H1 (cell line): ENCODE measurements at places on chromosomes 4 and X. TPM values are rescaled to one million over a fixed set of nuclear protein-coding genes. Genes with fewer than 3 reads are reported as not detected.

Gene NAP1L2
- 15.8 and 17.0 TPM in 2 replicates for total RNA-seq

DNA sequence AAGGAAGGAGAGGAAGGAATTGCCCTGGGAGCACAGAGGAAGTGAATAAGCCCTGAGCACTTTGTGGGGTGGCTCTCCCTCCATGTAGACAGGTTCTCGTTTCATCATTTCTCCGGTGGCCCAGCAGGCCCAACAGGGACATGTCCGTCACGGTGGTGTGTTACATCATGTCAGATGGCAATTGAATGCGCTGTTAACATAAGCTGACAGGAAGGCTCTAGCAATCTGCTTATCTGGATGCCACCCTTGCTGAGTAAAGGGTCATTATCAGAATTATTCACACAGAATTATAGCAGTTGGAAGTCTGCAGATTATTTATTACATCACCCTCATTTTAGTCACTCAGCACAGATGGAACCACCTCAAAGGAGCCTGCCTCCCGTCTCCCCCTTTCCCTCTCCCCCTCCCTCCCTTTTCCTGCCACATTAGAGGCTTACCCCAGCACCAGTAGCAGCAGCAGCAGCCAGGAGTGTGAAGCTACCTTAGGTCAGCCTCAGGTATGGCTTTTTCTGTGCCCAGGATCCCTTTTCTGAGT lies 124.3 kb upstream of the TRIM2 start:
- DNase-seq, result no peak

DNA sequence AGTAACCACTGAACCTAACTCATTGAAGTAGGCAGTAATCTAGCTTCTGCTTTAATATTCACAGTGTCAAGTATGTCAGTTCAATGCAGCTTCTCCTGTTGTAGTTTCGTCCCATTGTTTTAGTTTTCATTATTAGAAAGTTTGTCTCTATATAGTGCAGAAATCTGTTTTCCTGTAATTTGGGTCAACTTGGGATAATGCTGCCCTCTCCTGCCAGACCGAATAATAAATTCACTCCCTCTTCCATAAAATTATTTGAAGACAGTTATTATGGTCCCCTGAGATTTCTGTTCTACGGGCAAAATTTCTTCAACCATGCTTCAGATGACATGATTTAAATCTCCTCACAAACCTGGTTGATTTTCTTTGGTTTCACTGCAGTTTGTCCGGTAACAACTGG lies 4.6 kb upstream of the LUZP4 start:
- no peak for DNase-seq

DNA sequence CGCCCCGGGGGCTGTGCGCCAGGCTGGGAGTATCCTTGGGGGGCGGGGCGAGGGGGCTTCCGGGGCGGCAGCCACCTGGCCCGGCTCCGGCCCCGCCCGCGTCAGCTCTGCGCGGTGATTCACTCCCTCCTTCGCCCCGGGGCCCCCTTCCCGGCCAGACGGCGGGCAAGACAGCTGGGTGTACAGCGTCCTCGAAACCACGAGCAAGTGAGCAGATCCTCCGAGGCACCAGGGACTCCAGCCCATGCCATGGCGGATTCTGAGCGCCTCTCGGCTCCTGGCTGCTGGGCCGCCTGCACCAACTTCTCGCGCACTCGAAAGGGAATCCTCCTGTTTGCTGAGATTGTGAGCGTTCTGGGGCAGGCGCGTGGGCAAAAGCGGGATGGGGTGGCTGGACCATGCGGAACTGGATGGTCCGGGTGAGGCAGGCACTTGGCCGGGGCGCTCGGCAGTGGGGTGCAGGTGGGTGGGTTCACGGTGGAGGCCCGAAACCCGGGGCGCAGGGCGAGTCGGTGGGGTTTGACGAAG lies at the start of gene PLP2:
Gene PLP2 (plus strand): TSS at position 147 of the 528 bp plus-strand sequence. CDS start 103 bp downstream, at position 250.
- no peak for DNase-seq

Gene RPA4
- 0.24 and 0.34 TPM in 2 replicates for total RNA-seq

Gene TMPRSS11D
- total RNA-seq, result not detected in 2 replicates

Gene USP27X
- 4.7 and 5.7 TPM in 2 replicates for total RNA-seq

DNA sequence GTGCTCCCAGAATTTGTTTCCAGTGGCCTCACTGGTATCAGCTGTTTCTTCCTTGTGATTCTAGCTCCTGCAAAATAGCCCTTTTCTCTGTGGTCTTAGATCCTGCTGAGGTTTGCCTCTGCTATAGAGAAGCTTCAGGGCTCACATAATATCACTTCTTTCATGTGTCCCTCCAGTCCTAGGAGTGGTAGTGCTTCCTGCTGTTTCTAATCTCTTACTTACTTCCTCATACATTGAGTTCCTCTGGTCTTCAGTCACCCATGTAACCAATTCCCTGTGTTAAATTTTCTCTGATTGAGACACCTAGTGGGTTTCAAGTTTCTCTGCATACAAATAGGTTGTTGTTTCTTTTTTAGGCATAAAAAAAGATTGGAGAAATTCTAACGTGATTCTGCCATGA lies 1567.9 kb downstream of the ARAP2 start:
- DNase-seq, result no peak

Gene KCNE5
- 3.1 and 3.6 TPM in 2 replicates for total RNA-seq

Gene CYSLTR1
- total RNA-seq, result 0.09 TPM in 1 of 2 replicates, not detected in the other

- no peak for DNase-seq
Measured at GRCh38 chr4:177047070-177047850, 254.5 kb upstream of the VEGFC start.

Gene NCAPG
- 52.3 and 56.6 TPM in 2 replicates for total RNA-seq

- no peak for DNase-seq
Measured at GRCh38 chrX:3206314-3206713, 140.1 kb downstream of the MXRA5 start.

GRCh38 chr4:80196922-80197573 lies at the start of gene PRDM8:
TSS of gene PRDM8 (plus strand) at chr4:80197503. CDS start at chr4:80200081, 2,578 bp downstream.
- DNase-seq, result peak; percentile 62

DNA sequence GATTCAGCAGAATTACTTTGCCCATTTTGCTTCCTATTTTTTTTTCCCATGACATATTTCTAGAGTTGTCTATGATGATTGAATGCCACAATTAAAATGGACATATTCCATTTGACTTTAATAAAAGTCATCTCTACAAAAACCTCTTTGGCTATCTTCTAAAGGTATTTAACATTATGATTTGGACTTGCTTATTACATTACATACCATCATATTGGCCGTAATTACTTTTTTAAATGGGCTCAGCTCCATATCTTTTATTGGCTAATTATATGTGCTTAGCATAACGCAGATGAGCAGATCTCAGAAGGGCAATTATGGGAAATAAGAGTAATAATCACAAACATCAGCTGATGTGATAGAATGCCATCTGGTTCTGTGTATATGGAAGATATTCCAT lies 4.5 kb upstream of the LNX1 start:
- no peak for DNase-seq

DNA sequence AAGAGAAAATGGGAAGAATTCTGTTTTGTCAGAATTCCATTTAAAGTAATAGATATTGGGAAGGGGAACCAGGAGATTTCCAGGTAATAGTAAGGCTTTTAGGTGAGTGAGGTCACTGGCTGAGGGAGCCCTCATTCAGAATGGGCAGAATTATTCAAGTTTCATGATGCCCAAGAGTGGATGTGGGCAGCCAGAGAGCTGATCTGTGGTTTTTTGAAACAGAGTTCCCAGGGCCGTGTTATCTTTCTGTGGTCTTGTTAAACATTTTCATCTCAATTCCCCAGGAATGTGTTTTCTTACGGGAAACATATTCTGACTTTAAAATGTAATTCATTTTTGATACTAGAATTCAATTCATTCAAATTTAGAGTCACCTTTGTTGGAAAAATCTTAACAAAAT lies 182.0 kb upstream of the AADAT start:
- DNase-seq, result no peak

- DNase-seq, result no peak
Measured at GRCh38 chrX:17563076-17563475, 174.2 kb upstream of the SCML1 start.

DNA sequence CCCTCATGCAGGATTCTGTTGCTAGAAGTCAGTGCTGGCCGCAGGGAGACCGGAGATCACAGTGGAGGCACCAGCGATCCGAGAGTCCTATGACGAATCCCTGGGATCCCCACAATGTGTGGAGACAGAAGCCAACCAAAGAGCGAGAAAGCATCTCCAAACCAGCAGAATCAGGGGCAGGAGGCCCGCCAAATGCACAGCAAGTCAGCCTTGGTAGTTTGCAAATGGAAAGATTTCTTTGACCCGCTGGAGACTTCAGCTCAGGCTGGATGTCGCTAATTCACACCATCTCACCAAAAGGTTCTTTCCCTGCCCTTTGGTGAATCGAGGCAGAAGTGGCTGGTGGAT lies 505 bp upstream of the PKD2 start:
- DNase-seq, result no peak

DNA sequence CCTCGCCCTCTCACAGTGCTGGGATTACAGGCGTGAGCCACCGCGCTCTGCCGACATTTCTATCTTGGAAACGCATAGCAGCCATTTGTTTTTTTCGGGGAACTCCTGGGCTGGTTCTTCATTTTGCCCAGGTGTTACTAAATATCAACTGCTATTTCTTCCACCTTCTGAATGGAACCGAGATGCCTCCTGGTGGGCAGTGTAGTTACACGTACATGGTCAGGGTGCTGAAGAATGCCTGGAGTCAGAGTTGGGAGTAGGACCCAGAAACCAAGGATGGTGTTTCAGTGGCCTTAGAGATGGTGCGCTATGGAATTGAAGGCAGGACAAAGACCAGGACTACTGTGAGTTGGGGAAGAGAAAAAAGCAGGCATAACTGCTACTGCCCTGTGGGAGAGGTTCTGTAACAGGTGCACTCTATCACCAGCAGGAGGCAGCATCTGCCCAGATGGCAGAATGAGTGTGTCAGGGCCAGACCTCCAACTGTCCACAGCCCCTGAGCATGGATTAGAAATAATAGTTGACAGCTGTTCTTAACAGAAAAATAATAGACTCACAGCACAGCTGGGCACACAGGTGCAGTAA lies 81.7 kb downstream of the ZC4H2 start:
- DNase-seq, result peak; percentile 21

- DNase-seq, result no peak
Measured at GRCh38 chr4:17932041-17932440, 89.5 kb downstream of the LCORL start.

Gene MYOZ2
- total RNA-seq, result not detected in 2 replicates

Gene XAGE1A
- total RNA-seq, result not detected in 2 replicates

DNA sequence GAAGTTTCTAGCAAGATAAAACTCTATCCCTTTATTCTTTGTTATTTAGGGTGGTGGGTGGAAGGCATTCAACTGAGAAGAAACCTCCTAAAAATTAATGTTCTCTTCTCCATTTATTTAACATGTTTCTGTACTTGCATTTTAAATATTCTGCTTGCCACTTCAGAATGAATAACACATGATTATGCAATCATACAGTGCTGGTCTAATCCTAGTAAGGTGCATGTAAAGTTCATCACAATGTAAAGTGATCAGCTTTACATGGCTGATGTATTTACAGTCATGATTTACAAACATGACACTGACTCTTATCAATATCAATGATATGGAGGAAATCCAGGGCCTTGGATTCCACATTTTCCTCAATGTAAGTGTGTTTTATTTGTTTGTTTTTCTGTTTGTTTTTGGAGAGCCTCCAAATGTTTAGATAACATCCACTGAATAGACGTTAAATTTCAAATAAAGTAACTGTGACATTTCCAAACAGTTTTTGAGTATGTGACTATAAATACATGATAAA lies 342.1 kb upstream of the CTSO start:
- no peak for DNase-seq

Gene BMX
- total RNA-seq, result not detected in 2 replicates

- peak; percentile 47 for DNase-seq
Measured at GRCh38 chr4:69025191-69025998, 70.9 kb upstream of the UGT2B7 start.

DNA sequence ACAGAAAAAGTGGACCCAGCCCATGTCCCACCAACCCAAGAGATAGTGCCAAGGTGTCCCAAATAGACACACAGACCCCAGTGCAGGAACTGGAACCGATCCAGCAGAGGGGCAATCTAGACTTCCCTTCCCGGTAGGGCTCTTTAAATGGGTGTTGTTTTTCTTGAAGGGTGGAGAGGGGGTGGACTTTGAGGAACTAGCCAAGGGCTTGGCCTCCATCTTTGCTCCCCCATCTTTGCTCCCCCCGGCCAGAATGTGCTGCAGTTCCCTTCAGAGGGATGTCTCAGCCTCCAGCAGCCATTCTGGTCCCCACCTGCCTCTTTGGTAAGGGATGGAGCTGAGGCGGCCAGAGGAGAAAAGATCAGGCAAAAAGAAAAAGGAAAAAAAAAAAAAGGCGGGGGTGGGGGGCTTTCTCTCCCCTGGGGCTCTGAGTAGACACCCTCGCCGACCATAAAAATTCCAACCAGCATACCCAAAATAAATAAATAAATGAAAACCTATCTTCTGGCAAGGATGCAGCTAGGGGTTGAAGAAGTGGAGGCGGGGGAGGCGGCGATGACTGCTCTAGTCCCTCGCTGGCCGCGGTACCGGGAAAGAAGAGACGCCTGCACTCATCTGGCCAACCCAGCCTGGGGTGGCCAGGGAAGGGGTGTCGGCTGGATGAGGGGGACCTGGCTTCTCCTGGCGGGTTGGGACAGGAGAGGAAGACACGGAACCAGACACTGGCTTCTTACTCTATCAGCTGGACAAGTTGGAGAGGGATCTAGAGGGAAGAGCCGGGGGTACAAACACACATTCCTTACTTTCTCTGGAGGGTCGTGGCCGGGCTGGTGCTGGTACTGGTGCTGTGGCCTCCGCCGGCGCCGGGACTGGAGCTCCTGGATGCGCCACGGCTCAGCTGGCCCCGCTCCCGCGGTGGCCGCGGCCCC lies 38.5 kb upstream of the IQSEC2 start:
- no peak for DNase-seq

DNA sequence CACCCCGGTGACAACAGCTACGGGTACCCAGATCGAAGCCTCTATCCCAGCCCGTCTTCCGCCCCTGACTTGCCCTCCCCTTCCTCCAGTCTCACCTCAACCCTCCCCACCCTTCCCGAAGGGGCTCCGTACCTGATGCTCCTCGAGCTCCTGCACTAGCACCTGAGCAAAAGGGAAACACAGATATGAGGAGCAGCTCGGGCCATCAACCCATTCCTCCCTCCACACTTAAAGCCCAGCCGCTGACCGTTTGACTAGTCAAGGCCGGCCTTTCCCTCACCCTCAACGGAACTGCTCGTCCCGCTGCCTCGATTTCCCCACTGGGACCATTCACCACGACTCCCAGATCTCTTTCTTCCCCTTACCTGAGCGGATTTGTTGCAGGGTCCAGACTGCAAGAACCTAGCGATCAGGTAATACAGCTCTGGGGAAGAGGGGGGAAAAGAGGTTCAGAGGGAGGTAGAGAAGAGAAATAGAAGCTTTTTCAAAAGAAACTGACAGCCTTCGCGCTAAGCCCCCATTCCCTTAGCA lies 731 bp downstream of the BRWD3 start:
- DNase-seq, result peak; percentile 46

DNA sequence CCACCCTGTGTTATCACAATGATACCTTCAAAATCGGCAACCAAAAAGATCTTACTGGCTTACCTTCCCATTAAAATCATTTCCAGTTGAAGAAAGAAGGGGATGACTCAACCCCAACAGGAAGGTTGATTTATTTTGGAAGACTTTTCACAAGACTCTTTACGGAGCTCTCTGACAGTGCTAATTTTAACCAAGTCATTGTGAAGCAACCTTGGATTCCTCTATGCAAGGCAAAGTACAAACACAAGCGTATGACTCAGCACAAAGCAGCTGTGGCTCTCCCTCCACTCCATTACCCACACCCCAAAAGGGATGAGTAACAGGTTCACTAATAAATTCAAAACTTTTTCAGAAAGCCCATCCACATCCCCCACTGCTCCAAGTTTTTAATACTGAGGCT lies 213.8 kb upstream of the FGF13 start:
- no peak for DNase-seq

- DNase-seq, result no peak
Measured at GRCh38 chr4:11011249-11011648, 326.7 kb upstream of the CLNK start.

Gene HMGN5
- total RNA-seq, result 20.4 and 23.9 TPM in 2 replicates

Gene TMSB15C
- total RNA-seq, result 2.6 and 2.9 TPM in 2 replicates

Gene SSX2B
- total RNA-seq, result not detected in 2 replicates

- DNase-seq, result no peak
Measured at GRCh38 chr4:7171191-7171900, 21.0 kb upstream of the SORCS2 start.
